Body of pancreas (tissue), 4 donors: ENCODE measurements at places on chromosomes 2 and 18.

- no peaks in the 10 kb centered on the region for H3K27me3 ChIP-seq
- peak; percentile 35 for DNase-seq
- no peaks in the 10 kb centered on the region for H3K4me1 ChIP-seq
- H3K4me3 ChIP-seq: no peak overlapping the region
- H3K27ac ChIP-seq: peak overlapping the region; percentile 32
These were observed 378.5 kb upstream of the ID2 start for GRCh38 chr2:8303322-8303832.

- no peak for DNase-seq
- no peaks in the 10 kb centered on the region for H3K36me3 ChIP-seq
- peak overlapping the region; percentile 14 for H3K27ac ChIP-seq
- no peaks in the 10 kb centered on the region for H3K27me3 ChIP-seq
- H3K4me3 ChIP-seq: no peak overlapping the region
These were observed 12.2 kb downstream of the PKDCC start for GRCh38 chr2:42060028-42060427.

DNA sequence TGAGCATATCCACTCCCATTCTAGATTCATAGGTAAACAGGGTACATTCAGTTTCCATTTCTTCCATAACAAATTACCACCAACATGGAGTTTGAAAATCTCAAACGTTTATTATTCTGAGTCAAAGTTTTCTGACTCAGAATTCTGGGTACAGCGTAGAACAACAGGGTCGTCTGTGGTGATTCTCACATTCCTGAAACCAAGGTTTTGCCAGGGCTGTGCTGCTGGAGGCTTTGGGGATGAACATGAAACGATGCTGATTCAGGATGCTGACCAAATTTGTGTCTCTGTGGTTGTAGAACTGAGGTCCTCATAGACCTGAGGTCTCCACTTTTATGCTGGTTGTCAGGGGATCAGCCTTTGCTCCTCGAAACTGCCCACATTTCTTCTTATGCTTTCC lies 255.7 kb downstream of the DSEL start:
- no peaks in the 10 kb centered on the region for H3K4me1 ChIP-seq
- H3K36me3 ChIP-seq: no peaks in the 10 kb centered on the region
- no peak overlapping the region for H3K4me3 ChIP-seq
- DNase-seq: no peak

DNA sequence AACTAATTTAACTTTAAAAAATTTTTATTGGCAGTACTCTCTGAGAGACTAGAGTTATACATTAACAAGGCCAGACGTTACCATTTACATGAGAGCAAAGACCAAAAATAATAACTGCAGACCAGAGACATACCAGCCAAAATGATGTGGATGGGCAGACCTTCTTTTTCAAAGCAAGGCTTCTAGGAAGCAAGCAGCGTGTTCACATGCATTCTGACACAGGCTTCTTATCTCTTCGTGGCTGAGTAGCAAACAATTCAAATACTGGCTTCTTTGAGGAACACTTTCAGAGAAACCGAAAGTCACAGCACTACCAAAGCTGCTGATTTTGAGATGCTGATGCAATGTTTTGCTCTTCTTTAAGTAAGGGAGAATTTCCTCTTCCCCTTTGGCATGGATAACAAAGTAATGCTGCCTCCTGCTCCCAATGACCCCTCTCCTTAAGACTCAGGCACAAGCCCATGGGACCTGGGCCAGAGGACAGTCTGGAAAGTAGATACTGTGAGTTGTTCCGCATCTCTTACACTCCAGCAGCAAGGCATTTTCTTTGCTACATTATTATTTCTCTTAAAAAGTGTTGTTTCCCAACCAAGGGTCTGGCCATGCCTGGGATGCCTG lies 181.9 kb downstream of the MREG start:
- peak; percentile 34 for DNase-seq
- H3K36me3 ChIP-seq: no peaks in the 10 kb centered on the region
- H3K27me3 ChIP-seq: no peaks in the 10 kb centered on the region
- H3K27ac ChIP-seq: peak overlapping the region; percentile 19

DNA sequence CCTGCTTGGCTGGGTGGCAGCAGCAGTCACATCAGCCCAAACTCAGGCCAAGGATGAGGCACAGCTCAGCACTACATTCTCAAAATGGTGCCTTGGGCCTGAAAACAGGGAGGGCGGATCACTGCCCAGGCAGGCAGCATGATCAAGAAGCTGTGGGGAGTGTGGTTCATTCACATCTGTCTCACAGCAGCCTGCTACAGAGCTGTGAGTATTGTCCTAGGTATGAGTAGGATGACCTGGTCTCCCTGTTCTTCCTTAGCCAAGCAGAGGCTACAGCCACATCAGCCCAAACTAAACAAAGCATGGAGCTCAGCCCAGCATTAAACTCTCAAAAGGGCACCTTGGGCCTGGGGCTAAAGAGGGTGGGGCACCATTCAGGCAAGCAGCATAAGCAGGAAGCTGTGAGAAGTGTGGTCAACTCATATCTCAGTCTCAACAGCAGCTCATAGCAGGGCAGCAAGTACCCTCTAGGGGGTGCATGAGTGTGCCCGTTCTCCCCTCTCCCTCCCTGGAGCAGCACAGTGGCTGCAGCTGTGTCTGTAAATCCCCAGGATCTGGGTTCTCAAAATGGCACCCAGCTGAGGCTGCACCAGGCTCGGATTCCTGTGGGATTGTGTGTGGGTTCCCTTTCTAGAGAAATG lies 139.6 kb downstream of the TRABD2A start:
- no peaks in the 10 kb centered on the region for H3K36me3 ChIP-seq
- H3K4me1 ChIP-seq: no peaks in the 10 kb centered on the region
- H3K4me3 ChIP-seq: no peak overlapping the region
- DNase-seq: no peak

DNA sequence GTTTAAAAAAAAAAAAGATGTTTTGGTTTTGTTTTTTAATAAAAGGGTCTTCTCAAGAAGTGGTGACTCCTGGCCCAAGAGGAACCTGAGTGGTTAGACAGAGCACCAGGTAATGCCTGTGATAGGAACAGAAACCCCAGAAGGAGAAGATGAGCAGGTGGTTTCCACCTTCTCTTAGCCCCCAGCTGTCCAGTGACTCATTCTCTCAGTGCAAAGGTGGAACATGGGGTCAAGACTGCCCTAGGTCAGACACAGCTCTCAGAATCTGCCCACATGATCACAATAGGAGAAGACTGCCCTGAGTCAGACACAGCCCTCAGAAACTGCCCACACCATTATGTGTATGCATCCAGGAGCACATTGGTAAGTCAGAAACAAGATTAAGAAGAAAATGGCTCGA lies 61.8 kb downstream of the TBC1D8 start:
- peaks cover 15% of the 10 kb centered on the region for H3K4me1 ChIP-seq
- DNase-seq: no peak
- no peak overlapping the region for H3K4me3 ChIP-seq
- no peaks in the 10 kb centered on the region for H3K27me3 ChIP-seq
- H3K27ac ChIP-seq: no peak overlapping the region

DNA sequence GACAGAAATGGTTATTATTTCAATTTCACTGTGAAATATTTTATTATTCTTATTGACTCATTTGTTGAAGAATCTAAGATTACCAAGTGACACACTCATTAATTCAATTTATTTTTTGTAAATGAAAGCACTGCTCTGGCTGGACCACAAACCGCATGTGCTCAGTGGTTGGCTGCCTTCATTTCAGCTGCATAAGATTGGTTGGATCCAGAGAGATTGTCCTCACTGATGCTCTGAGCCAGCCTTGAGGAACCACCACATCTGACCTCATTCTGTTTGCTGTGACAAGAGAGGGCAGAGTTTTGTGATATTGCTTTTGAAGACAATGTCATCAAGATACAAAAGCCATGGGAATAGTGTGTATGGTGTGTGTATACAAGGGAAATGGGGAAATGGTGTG lies 192.1 kb downstream of the CYRIA start:
- H3K4me1 ChIP-seq: no peaks in the 10 kb centered on the region
- no peaks in the 10 kb centered on the region for H3K27me3 ChIP-seq
- no peak for DNase-seq
- no peak overlapping the region for H3K27ac ChIP-seq
- H3K4me3 ChIP-seq: no peak overlapping the region

DNA sequence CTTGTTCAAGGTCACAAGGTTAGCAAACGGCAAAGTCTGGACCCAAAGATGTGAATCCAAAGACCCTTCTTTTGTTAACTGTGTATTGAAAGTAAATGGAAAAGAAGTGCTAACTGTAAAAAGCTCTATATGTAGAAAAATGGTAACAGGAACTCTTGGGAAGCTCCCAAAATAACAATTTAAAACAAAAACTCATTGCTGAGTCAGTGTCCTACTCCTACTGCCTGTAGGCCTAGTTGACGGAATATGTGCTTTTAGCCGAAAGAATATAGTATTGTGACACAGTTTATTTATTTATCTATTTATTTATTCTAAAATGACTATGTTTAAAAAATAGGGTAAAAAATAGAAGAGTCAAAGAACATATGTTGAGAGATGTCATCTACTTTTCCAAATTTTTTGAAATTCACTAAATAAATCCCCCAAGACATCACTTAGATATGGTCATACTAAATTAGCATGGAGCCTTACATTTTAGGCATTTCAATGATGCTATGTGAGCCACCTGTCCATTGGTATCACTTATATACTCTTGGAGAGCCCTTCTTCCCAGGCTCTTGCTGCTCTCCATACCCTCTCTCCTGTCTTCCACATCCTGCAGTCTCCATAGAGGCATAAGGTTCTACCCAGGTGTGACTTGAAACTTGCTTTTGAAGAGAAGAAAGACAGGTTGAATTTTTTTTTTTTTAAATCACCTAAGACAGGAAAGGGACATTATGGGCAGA lies 13.7 kb downstream of the COL5A2 start:
- DNase-seq: no peak
- H3K4me3 ChIP-seq: no peak overlapping the region
- H3K27me3 ChIP-seq: no peaks in the 10 kb centered on the region
- H3K4me1 ChIP-seq: no peaks in the 10 kb centered on the region
- H3K36me3 ChIP-seq: no peaks in the 10 kb centered on the region
- no peak overlapping the region for H3K27ac ChIP-seq

GRCh38 chr18:79819968-79820351 lies 22.2 kb downstream of the KCNG2 start:
- H3K4me3 ChIP-seq: no peak overlapping the region
- DNase-seq: no peak
- H3K4me1 ChIP-seq: no peaks in the 10 kb centered on the region
- H3K27me3 ChIP-seq: no peaks in the 10 kb centered on the region
- no peaks in the 10 kb centered on the region for H3K36me3 ChIP-seq

DNA sequence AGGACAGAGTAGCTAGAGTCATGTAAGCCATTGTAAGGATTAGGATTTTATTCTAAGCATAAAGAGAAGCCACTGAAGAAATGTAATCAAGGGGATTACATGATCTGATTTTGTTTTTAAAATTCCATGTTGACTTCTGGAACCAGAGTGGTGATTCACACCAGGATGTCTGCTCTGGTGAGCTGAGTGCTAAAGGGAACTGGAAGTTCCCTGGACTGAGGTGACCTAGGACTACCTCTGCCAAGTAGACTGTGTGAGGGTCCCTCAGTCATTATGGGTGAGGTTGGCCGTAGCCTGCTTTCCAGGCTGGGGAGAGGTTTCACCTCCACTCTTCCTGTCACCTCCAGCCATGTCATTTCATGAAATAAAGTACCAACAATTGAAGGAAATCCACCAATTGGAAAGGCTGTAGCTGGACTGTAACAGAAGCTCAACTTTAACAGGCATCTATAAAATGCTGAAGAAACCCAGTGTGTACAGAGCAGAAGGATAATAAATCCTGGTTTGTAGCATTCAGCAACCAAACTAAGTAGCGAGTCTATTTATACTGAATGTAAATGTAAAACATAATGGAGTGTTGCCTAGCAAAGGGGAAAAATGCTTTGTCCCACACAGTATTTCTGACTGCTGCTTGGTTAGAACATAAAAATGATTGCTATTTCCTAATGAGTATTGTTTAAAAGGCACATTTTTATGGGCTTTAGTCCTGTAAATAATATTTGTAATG lies 507.4 kb upstream of the PKDCC start:
- H3K4me1 ChIP-seq: no peaks in the 10 kb centered on the region
- H3K27ac ChIP-seq: no peak overlapping the region
- no peak overlapping the region for H3K4me3 ChIP-seq
- H3K27me3 ChIP-seq: no peaks in the 10 kb centered on the region
- DNase-seq: no peak
- no peaks in the 10 kb centered on the region for H3K36me3 ChIP-seq

DNA sequence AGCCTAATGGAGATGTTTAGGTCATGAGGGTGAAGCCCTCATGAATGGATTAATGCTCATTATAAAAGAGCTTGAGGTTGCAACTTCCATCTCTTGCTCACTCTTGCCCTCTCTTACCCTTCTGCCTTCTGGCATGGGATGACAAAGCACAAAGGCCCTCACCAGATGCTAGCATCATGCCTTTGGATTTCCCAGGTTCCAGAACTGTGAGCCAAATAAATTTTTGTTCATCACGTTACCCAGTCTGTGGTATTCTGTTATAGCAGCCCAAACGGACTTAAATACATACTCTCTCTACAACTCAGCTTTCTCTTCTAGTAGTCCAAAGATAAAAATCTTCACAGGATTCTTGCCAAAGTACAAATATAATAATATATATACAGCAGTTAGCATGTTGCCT lies 75.8 kb downstream of the LNPK start:
- no peak overlapping the region for H3K4me3 ChIP-seq
- H3K4me1 ChIP-seq: no peaks in the 10 kb centered on the region
- no peaks in the 10 kb centered on the region for H3K36me3 ChIP-seq
- H3K27ac ChIP-seq: no peak overlapping the region
- H3K27me3 ChIP-seq: no peaks in the 10 kb centered on the region
- no peak for DNase-seq

DNA sequence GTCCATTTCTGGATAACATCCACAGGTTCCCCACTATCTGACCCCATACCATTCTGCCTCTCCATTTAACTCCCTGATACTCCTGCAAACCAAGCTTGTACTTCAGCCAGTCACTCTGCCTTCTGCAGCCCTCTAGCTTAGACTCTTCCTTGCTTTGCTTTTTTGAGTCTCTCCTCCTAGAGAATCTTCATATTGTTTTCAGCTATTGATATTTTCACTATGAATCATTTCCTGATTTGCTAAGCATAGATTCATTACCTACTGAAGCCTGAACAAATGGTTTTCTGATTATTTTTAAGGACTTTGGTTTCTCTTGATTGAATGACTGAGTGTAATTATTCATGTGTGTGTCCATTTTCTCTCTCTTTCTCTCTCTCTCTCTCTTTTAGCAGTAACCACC lies 2102.3 kb upstream of the CELF4 start:
- H3K4me3 ChIP-seq: no peak overlapping the region
- H3K27me3 ChIP-seq: no peaks in the 10 kb centered on the region
- H3K36me3 ChIP-seq: no peaks in the 10 kb centered on the region

DNA sequence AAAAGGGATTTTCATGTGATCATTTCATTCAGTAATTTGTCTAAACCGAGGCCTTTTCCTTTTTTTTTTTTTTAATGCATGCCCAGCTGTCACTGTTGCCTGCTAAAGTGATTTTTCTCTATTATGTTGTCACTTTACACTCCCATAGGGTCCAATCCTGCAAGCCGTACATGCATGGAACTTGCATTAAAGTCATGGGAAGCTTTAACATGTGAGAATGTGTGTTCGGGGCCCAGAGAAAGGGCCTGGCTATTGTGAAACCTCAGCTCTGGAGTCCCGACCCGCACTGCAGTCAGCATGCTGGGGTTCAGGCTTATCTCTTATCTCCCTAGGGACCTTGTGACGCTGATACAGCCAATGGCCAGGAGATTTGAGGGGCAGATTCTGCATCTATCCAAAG lies 474.6 kb downstream of the SLC4A3 start:
- H3K27me3 ChIP-seq: no peaks in the 10 kb centered on the region
- no peak overlapping the region for H3K4me3 ChIP-seq
- H3K36me3 ChIP-seq: no peaks in the 10 kb centered on the region
- no peak for DNase-seq
- no peak overlapping the region for H3K27ac ChIP-seq
- no peaks in the 10 kb centered on the region for H3K4me1 ChIP-seq

- H3K4me1 ChIP-seq: no peaks in the 10 kb centered on the region
- no peak overlapping the region for H3K4me3 ChIP-seq
- H3K27me3 ChIP-seq: no peaks in the 10 kb centered on the region
- no peak overlapping the region for H3K27ac ChIP-seq
- H3K36me3 ChIP-seq: no peaks in the 10 kb centered on the region
These were observed 26.6 kb upstream of the ITGA4 start for GRCh38 chr2:181430406-181431118.
